ENCODE measurements at places on chromosomes 11 and 22.
A peak's percentile ranks its signal among the peaks of the same experiment; 100 is the strongest.

- no peak for DNase-seq
These were observed 12.3 kb downstream of the LTBP3 start for GRCh38 chr11:65545853-65546216.

- DNase-seq, result no peak
These were observed 53.6 kb downstream of the GRAMD4 start for GRCh38 chr22:46673662-46674236.

GRCh38 chr22:45968751-45969413, 8.1 kb downstream of the WNT7B start:
- no peak for DNase-seq

- peak; percentile 23 for DNase-seq
These were observed 79.5 kb upstream of the TTC12 start for GRCh38 chr11:113234888-113235287.

DNA sequence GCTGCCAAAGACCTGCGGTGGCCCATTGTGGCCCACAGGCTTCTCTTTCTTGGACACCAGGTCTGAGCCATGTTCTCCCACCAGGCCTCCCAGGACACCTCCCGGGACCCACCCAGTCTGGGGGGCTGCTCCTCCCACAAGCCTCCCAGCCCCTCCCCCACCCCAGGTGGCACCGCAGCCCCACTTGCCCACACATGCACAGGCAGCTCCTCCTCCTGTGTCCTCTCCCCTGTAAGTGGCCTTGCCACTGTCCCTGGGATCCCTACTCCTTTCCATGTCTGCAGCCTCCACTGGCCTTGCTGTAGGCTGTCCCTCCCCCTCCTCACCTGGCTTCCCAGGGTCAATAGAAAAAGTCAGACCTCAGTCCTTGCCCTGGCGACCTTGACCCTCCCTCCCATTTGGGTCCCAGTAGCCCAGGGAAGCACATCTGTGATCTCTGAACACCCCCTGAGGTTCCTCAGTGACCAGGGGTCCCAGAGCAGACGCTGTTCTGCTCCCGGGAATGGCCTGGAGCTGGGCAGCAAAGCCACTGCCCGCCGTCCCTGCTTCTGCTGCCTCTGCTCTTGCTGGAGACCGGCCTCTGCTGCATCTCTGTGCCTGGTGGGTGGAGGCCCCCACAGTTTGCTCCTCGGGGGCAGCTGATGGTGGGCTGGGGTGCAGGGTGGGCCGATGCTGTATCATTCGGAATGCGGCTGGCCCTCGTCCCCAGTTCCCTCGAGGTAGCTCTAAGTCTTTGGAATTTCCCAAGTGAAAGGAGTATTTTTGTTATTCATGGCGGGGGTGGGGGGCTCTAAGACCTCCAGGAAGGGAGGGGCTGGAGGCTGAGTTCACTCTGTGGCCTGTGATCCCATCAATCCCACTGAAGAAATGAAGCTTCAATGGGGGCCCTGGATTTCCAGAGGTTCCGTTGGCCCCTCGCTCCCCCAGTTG, 43.6 kb downstream of the ARHGAP8 start:
- DNase-seq, result no peak

- DNase-seq, result peak; percentile 30
These were observed 21.6 kb downstream of the CYB5R2 start for GRCh38 chr11:7651700-7652099.

- DNase-seq, result no peak
These were observed 91.1 kb downstream of the MYO18B start for GRCh38 chr22:25833091-25833490.

DNA sequence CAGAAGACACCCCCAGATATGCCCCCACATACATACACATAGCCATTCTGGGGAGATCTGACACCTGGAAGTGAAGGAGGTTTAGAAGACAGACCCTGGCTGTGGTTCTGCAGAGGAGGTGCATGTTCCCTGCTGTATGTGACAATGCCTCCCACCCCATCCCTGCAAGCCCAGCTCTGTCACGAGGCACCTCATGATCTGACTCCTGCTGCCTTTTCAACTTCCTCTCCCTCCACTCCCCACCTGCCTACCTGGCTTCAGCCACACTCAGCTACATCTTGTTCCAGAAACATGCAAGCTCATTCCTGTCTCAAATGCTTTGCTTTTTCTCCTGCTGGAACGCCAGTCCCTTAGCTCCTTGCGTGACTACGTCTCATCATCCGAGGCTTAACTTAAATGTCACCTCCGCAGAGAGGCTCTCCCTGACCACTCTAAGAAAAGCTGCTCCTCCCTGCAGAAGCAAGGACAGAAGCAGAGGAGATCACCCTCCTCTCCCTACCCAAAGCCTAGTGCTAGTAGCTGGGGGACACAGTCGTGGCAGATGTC, 114.5 kb downstream of the FEZ1 start:
- no peak for DNase-seq

Measured in hypothalamus (tissue), 51 donors.